Activated CD4-positive, CD25-positive, alpha-beta regulatory T cell treated with anti-CD3 and anti-CD28 coated beads, Interleukin-2, amount 50 U/mL, for 16 hours (primary cell): ENCODE measurements at places on chromosomes 6 and 20.

DNA sequence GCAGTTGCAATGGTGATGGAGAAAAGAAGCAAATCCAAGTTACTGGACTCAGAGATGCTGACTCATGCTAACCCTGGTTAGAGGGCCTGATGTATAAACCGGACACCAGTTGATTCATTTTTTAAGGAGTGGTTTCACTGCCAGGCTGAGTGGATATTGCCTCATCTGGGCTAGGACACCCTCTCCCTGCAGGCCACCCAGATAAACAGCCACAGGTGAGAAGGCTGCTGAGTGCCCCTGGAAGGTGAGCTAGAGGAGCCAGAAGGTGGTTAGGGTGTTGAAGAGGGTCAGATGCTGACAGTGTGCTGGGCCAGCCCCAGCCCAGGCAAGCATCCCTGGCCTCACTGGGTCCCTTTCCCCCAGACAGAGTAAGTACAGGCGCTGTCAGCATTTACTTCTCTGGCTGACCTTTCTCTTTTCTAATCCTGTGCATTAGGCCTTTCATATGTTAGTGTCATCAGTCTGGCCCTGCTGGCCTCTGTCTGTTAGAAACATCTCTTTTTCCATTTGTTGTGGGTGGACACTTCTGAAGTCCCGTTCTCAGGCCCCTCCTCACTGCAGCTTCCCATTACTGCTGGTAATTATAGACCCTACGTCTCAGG is 13.5 kb downstream of the EPB41L1 start:
- no peak for DNase-seq

GRCh38 chr6:49506569-49507111 is 6.9 kb downstream of the GLYATL3 start:
- no peak for DNase-seq

DNA sequence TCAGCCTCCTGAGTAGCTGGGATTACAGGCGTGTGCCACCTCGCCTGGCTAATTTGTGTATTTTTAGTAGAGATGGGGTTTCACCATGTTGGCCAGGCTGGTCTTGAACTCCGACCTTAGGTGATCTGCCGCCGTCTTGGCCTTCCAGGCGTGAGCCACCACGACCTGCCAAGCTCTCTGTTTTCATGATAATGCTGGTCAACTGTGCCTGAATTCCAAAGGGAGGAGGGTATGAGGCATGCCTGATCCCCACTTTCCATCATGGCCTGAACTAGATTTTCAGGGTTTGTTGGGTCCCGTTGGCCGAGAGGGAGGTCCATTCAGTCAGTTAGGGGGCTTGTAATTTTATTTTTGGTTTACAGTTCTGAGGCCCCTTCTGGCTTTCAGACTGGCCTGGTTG is 28.0 kb upstream of the ANGPT4 start:
- no peak for DNase-seq

GRCh38 chr6:21588481-21589351 is 4.8 kb upstream of the SOX4 start:
- no peak for DNase-seq

- DNase-seq, result no peak
Measured at GRCh38 chr20:48398506-48399449, 429.0 kb downstream of the PREX1 start.

DNA sequence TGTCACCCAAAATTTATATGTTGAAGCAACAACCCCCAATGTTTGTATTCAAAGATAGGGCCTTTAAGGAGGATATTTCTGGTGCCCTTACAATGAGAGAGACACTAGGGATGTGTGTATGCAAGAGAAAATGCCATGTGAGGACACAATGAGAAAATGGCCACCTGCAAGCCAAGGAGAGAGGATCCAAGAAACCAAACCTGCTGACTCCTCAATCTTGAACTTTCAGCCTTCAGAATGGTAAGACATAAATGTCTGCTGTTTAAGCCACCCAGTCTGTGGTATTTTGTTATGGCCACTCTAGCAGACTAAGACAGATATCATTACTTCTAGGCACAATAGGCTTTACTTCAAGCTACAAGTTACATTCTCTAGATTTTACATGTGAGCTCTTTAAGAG is 1145.1 kb upstream of the MAP3K7 start:
- DNase-seq, result no peak

DNA sequence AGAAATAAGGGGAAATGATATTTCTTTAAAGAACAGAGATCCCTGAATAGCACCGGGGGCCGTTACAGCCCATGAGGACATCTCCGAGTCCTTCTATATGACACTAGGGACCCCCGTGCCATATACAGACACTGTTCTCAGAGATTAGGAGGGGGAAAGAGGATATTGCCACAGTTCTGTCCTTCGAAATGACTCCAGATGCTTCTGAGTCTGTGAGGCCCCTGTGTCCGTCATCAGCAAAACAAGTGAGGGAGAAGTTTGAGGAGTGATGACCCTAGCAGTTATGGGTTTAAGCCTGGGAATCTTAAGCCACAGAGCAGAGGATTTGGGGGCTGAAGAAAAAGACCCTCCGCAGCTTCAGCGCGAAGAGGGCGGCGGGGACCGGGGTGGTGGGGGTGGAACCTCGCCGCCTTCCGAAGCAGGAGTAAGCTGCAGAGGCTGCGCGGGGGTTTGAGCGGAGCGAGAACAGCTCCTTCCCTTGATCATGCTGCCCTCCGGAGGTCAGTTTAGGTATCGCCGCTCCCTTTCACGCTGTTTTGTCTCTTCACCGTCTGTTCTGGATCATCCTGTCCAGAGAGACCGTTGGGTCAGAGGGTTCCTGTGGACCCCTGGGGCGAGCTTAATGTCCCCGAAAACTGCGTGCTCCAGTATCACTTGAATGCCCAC is 23.6 kb downstream of the VPS52 start:
- DNase-seq, result peak; percentile 85

DNA sequence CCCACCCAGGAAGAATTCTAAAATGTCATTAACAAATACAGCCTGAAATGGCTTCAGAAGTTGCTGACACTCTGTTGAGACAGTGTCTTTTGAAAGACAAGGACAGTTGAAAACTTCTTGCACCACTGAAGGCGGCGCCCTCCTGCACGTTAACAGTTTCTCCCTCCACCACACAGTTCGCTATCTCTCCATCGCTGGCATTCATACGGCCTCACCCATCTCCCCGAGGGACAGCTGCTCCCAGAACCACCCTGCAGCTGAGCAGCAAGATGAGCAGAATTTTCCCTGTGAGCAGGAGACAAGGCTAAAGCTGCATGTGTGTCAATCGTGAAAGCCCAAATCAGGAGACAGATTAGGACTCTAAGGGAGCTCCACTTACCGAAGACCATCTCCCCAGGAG is 113.3 kb downstream of the LY86 start:
- no peak for DNase-seq

DNA sequence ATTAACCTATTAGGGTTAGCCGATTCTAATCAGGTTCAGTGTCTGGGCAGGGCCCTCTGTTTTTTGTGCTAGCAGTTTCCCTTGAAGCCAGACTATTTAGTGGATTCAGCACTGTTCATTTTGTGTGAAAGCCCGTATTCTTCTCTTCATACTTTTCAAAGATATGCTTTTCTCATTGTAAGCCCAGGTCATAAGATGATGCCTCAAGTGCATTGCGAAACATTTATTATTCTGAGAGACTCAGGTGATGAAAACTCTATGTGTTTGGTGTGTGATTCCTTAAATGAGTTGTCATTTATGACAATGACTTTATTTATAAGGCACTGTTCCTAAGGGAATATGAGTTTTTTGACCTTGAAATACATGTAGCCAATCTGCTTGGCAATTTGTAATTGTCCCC is 851.0 kb upstream of the FLRT3 start:
- DNase-seq, result no peak

DNA sequence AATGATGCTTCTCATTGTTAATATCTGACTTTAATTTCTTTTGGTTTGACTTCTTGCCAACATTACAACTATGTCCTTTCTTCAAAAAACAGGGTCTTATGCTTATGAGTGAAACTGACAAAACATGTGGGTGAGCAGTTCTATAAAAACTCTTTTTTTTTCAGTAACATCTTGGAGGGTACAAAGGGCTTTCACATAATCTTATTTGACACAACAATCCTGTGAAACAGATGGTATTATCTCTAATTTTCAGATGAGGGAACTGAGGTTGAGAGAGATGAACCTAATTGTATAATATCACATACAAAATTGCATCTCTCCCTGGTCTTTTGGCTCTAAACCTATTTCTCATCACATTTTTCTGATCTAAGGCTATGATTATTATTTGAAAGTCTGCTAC is 38.3 kb downstream of the MAPK14 start:
- DNase-seq, result no peak

GRCh38 chr6:146968041-146968760 is 236.0 kb upstream of the STXBP5 start:
- no peak for DNase-seq

DNA sequence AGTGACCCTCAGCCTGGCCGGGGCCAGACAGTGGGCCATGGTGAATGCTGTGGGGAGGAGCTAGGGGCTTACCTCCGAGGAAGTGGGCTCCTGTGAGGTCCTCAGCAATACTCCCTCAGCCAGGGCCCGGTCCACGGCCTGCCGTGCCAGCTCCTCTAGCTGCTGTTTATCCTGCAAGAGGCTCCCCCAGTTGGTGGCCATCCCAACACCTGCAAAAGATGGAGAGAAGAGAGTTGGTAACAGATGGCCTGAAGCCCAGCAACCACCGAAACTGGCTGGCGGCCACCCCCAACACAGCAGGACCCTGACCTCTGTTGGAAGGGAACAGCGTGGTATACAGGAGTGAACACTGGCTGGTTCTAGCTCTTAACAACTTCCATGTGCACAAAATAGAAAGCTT is 4.0 kb downstream of the GSS start:
- no peak for DNase-seq

GRCh38 chr6:25942561-25943147 is 12.2 kb upstream of the SLC17A2 start:
- DNase-seq, result no peak

DNA sequence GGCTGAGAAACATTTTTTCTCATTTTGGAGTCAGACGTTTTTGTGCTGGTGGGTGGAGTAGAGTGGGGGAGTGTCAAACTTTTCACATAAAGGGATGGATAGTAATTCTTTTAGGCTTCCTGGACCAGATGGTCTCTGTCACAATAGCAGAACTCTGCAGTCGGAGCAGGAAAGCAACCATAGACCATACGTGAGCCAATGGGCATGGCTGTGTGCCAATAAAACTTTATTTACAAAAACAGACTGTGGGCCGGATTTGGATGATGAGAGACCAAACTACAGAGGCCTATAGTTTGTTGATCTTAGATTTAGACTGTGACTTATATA is 70.8 kb upstream of the SLC22A23 start:
- no peak for DNase-seq

- DNase-seq, result no peak
Measured at GRCh38 chr20:20083807-20084206, 31.5 kb downstream of the CFAP61 start.

DNA sequence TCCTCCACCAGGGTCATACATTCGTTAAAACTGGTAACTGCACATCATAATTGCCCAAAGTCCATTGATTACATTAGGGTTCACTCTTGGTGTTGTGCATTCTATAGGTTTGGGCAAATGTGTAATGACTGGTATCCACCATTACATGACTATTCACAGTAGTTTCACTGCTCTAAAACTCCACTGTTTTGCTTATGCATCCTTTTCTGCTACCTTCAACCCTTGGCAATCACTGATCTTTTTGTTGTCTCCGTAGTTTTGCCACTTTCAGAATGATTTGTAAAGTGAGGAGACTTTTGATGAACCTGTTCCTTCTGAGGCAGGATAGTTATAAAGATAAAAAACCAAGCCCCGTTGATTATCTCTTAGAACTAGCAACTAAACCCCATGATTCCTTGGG is 187.3 kb upstream of the MCHR2 start:
- DNase-seq, result no peak

DNA sequence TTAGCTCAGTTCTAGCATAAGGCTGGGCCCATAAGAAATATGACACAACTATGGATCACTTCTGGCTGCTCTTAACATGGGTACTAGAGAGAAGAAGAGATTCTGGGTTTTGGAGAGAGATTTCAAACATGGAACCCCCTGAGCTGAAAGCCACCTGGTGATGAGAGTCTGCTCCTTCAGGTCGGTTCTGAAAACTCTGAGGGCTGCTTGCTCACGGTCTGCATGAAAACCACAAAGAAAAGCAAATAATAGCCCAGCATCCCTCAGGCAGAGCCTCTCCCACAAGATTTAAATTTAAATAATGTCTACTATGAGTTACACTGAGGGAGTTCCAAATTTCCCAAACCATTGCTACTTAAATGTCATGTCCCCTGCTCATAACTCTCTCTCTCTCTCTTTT is 301.5 kb downstream of the BMP7 start:
- DNase-seq, result no peak

DNA sequence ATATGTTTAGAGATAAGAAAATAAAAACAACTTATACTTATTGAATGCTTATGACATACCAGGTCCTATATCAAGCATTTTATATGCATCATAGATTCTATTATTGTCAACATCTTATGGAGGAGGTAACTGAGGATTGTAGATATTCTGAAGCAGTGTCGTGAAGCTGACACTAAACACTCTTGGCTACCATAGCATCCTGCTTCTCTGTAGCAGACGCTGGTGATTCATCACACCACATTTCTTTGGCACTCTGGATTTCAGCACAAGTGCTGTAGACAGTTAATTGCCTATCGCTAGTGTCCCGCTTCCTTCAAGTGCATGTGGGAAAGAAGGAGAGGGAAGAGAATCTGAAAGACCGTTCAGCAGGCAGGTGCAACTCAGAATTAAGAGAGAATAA is 317.1 kb downstream of the PLCB1 start:
- no peak for DNase-seq

GRCh38 chr6:169271158-169271876 is 17.7 kb upstream of the THBS2 start:
- DNase-seq, result no peak

- no peak for DNase-seq
Measured at GRCh38 chr6:3825851-3826581, 23.2 kb upstream of the FAM50B start.

DNA sequence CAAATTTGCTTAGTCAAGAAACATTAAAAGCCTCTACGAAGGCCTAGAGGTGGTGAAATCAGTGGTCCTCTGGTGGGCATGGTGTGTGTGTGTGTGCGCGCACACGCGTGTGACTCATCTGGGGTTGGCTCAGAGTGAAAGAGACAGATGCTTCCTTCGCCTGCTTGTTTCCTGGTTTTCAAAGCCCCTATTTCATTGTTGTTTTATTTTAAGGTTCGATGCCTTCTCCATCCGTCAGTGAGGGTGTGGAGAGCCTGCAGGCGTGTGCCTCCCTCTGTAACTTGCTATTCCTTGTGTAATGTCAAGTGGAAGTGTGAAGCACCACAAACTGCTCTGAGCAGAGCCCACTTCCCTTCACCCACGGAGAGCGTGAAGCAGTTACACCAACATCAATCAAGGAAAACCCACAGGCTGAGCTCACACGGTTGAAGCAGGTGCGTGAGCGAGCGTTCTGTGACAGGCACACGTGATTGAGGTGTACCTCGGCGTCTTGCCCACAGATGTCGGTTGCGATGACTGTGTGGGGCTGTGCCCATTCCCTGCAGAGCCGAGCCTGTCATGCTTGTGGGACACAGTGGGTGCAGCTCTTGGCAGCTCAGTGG is 233.9 kb downstream of the PRL start:
- no peak for DNase-seq

- no peak for DNase-seq
Measured at GRCh38 chr6:34729631-34730470, 27.5 kb upstream of the SNRPC start.
